ENCODE measurements at places on chromosomes 11 and 22. TPM values are rescaled to one million over a fixed set of nuclear protein-coding genes. Genes with fewer than 3 reads are reported as not detected.

DNA sequence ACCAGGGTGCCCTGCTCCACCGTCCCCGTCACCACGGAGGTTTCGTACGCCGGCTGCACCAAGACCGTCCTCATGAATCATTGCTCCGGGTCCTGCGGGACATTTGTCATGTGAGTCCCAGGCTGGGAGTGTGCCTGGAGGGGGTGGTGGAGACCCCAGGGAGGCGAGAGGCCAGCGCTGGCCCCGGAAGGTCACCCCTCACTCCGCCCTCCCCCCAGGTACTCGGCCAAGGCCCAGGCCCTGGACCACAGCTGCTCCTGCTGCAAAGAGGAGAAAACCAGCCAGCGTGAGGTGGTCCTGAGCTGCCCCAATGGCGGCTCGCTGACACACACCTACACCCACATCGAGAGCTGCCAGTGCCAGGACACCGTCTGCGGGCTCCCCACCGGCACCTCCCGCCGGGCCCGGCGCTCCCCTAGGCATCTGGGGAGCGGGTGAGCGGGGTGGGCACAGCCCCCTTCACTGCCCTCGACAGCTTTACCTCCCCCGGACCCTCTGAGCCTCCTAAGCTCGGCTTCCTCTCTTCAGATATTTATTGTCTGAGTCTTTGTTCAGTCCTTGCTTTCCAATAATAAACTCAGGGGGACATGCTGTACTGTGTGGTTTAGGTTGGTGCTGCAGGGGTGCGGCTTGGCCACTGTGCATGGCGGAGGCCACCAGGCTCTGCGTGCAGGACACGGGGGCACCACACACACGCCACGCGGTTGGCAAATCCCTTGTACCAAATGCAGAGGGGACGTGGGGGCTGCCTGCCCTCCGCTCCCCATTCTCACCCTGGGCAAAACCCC, 35.4 kb downstream of the MUC2 start:
- DNase-seq, result no peak

- peak; percentile 95 for DNase-seq
Observed at GRCh38 chr22:31177420-31178162, 17.6 kb downstream of the RNF185 start.

- DNase-seq, result no peak
Observed at GRCh38 chr11:2525166-2525861, 80.5 kb downstream of the KCNQ1 start.

DNA sequence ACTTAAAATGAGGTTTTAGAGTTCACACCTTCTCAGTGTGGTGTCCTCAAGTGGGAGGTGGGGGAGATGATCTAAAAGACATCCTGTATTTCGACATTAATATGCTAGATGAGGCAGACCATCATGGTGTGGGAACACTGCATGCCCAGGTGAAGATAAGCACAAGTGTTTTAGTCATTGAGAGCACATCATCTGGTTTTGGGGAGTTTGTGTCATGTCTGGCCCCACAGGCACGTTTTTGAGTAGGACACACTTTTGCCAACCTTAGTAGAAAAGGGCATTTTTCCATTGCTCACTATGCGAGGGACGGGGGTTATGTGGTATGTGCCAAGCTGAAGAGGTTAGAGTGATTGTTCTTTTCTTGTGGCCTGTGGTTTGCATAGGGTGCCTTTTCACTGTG, 189.3 kb downstream of the DBX1 start:
- DNase-seq, result no peak

Gene ZMAT5
- total RNA-seq, result 33.2 TPM

Gene SLC5A1
- total RNA-seq, result not detected

Gene ENTHD1
- total RNA-seq, result not detected

All from MG63 (cell line).